Femur (tissue), 1 donor: ENCODE measurements at places on chromosomes 2 and 18.
A peak's percentile ranks its signal among the peaks of the same experiment; 100 is the strongest.

GRCh38 chr18:34932363-34932762 lies 108.8 kb upstream of the MAPRE2 start:
- no peak for DNase-seq

DNA sequence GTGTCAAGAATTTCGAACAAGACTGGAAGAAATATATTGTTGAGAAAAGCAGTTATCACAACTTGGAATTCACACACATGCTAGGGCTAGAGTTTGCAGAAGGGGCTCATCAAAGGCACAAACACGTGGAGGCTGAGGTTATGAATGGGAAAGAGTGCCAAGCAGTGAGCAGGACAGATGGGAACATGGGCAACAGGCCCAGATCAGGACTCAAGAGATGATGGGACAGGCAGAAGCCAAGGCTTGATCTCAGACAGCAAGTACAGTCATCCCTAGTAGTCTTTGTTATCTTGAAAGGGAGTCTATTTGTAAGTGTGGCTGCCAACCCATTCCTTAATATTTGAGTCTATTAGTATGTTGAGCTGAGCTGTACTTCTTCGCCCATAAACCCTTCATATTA lies 22.2 kb upstream of the EPC2 start:
- peak; percentile 20 for DNase-seq

DNA sequence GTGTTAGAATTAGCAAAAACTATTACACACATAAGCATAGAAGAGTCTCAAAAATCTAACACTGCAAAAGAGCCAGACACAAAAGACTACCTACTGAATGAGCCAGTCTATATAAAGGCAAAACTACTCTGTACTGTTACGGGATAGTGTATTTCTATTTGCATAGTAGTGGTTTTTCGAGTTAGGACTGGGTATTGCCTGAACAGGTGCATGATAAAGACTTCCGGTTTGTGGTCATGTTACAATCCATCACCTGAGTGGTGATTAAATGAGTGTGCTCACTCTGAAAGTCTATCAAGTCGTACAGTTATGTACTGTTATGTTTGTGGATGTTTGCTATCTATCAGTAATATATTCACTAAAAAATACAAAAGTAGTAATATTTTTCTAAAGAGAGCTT lies 523.3 kb upstream of the SYT4 start:
- DNase-seq, result no peak

DNA sequence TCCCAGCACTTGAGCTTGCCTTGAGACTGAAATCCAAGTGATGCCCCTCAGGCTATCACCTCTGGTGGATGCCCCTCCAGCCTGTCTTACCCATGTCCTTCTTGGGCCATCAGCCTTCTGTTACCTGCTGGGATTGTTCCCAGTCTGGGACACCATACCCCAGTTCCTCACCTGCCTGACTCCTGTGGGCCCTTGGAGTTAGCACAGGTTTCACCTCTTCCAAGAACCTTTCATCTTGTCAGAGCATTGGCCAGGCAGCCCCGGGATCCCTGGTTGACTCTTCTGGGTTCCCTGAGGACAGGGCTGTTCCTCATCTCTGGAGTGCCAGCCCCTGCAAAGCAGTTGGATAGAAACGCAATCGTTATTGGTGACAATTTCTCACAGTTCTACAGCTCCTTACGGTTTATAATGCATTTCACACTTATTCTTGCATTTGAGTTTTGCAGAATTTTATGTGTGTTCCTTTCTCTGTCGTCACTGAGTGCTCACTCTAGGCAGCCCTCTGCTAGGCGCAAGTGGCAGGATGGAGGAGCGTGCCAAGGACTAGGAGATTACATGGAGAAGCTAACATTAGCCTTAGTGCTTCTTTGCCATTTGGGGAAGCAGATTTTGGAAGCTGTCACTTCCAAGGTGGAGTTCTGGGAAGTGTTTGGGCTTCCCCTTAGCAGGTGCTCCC lies 139.7 kb downstream of the DDX1 start:
- no peak for DNase-seq

- no peak for DNase-seq
Measured at GRCh38 chr2:125935559-125935958, 720.4 kb upstream of the GYPC start.

GRCh38 chr2:184004289-184004947 lies 593.9 kb upstream of the ZNF804A start:
- no peak for DNase-seq

- no peak for DNase-seq
Measured at GRCh38 chr18:51323961-51324360, 126.5 kb upstream of the MEX3C start.
